ENCODE measurements at places on chromosomes 1 and 21.
A peak's percentile ranks its signal among the peaks of the same experiment; 100 is the strongest.

GRCh38 chr1:60281360-60281932 is 207.9 kb upstream of the C1orf87 start:
- peak; percentile 46 for DNase-seq
- no peaks in the 10 kb centered on the region for H3K36me3 ChIP-seq
- H3K27ac ChIP-seq: no peak overlapping the region

- no peak overlapping the region for H3K27ac ChIP-seq
- no peak overlapping the region for H3K4me3 ChIP-seq
- DNase-seq: peak; percentile 40
- peaks cover 8% of the 10 kb centered on the region for H3K27me3 ChIP-seq
- H3K4me1 ChIP-seq: no peaks in the 10 kb centered on the region
Measured at GRCh38 chr1:147723691-147724323, 36.6 kb downstream of the GJA5 start.

- no peaks in the 10 kb centered on the region for H3K36me3 ChIP-seq
- peak; percentile 29 for DNase-seq
- no peak overlapping the region for H3K4me3 ChIP-seq
- H3K27me3 ChIP-seq: peaks cover 5% of the 10 kb centered on the region
- H3K27ac ChIP-seq: no peak overlapping the region
- H3K4me1 ChIP-seq: peaks cover 20% of the 10 kb centered on the region
Measured at GRCh38 chr1:165114022-165114888, 242.3 kb downstream of the LMX1A start.

DNA sequence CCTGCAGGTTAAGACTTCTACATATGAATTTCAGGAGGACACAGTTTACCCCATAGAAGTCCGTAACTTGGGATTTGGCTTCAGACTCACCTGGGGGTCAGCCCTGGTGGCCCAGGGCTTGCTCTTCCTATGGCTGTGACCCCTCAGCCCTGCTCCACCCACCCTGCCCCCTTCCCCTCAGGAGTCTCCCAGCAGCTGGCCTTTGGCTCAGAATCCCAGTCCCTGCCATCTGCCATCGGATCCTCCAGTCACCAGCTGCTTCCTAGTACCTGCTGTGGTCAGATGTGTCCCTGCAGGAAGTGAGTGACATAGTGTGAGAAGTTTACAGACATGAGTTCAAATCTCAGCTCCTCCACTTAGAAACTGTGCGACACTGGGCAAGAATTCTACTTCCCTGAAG is 332.6 kb downstream of the NPHP4 start:
- no peak for DNase-seq
- no peak overlapping the region for H3K4me3 ChIP-seq
- no peaks in the 10 kb centered on the region for H3K4me1 ChIP-seq
- peaks cover 12% of the 10 kb centered on the region for H3K36me3 ChIP-seq

GRCh38 chr1:15758343-15758931 is at the start of gene FBLIM1:
Gene FBLIM1, plus strand, starts transcription at chr1:15758795. Its CDS starts 6,189 bp downstream, at chr1:15764984.
- H3K36me3 ChIP-seq: no peaks in the 10 kb centered on the region
- H3K4me1 ChIP-seq: peaks cover 48% of the 10 kb centered on the region
- no peaks in the 10 kb centered on the region for H3K27me3 ChIP-seq
- peak within 1 kb of the TSS; percentile 91 for H3K4me3 ChIP-seq

DNA sequence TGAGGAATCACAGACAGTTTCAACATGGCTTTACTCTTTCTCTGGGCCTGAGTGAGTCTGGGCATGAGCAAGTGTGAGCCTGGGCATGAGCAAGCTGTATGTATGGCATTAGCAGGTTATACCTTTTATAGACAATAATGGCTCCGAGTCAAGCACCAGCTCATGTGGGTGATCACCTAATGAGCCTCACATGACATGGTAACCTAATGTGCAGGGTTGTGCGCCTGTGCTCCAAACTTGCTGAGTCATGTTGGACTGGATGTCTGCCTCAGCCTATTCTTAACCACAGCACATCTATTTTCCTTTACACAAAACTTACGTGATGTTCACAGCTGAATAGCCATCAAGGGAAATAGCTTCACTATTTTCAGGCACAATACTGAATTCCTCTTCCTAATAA is 236.2 kb upstream of the NRIP1 start:
- H3K4me1 ChIP-seq: no peaks in the 10 kb centered on the region
- no peaks in the 10 kb centered on the region for H3K36me3 ChIP-seq
- no peak overlapping the region for H3K4me3 ChIP-seq
- no peak for DNase-seq

- H3K36me3 ChIP-seq: no peaks in the 10 kb centered on the region
- H3K4me1 ChIP-seq: no peaks in the 10 kb centered on the region
- no peak overlapping the region for H3K4me3 ChIP-seq
- no peak overlapping the region for H3K27ac ChIP-seq
Measured at GRCh38 chr21:41437729-41438128, 11.7 kb downstream of the MX1 start.

- H3K4me3 ChIP-seq: no peak overlapping the region
- H3K4me1 ChIP-seq: no peaks in the 10 kb centered on the region
- no peaks in the 10 kb centered on the region for H3K36me3 ChIP-seq
- no peak overlapping the region for H3K27ac ChIP-seq
Measured at GRCh38 chr1:107829036-107829770, 135.8 kb downstream of the VAV3 start.

DNA sequence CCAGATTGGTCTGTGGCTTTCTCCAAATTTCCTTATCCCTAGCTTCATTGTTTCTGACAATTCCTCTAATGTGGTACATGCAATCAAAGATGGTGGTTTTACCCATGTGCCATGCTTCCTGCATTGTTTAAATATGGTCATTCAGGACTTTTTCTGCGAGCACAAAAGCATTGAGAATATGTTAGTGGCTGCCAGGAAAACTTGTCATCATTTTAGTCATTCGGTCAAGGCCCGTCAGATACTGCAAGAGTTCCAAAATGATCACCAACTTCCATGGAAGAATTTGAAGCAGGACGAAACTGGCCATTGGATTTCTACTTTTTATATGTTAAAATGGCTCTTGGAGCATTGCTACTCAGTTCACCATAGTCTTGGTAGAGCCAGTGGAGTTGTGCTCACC is 3.7 kb downstream of the ZBED6 start:
- H3K27ac ChIP-seq: peak overlapping the region; percentile 36
- H3K27me3 ChIP-seq: peaks cover 5% of the 10 kb centered on the region
- peaks cover 59% of the 10 kb centered on the region for H3K4me1 ChIP-seq
- no peak for DNase-seq
- H3K4me3 ChIP-seq: peak overlapping the region; percentile 5

DNA sequence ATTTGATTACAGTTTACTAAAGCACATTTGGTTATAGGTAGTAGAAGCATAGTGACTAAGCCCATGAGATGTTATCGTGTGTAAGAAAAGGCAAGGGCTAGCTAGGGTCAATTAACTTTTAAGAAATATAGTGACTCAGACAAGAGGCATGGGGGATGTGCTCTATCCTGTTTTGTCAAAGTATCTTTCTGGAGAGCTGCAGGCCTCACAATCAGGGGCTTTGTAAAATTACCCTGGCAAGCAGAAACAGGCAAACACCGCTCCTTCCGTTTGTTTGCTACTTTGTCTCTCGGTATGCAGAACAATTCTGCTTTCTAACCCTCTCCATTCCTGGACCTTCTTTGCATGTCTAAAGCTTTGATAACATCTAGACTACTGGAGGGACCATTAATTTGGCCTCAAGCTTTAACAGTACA is 26.1 kb upstream of the ZNF697 start:
- no peaks in the 10 kb centered on the region for H3K36me3 ChIP-seq
- no peaks in the 10 kb centered on the region for H3K27me3 ChIP-seq
- H3K4me3 ChIP-seq: peak overlapping the region; percentile 88
- H3K4me1 ChIP-seq: peaks cover 51% of the 10 kb centered on the region
- H3K27ac ChIP-seq: peak overlapping the region; percentile 83

- no peaks in the 10 kb centered on the region for H3K27me3 ChIP-seq
- H3K27ac ChIP-seq: peak overlapping the region; percentile 15
- peaks cover 14% of the 10 kb centered on the region for H3K36me3 ChIP-seq
- H3K4me3 ChIP-seq: no peak overlapping the region
- DNase-seq: no peak
Measured at GRCh38 chr1:31020007-31020790, 45.3 kb downstream of the PUM1 start.

DNA sequence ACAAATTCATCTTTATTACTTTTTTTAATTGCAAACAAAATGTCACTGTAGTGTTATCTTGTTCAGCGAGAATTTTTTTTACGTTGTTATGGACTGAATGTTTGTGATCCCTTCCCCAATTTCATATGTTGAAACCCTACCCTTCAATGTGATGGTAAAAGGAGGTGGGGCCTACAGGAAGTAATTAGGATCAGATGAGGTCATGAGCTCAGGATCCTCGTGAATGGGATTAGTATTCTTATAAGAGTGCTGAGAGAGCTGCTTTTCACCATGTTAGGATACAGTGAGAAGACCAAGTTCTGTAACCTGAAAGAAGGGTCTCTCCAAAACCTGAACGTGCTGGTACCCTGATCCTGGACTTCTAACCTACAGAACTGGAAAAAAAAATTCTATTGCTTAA is 646.0 kb upstream of the TMPRSS15 start:
- no peaks in the 10 kb centered on the region for H3K4me1 ChIP-seq
- DNase-seq: no peak
- no peaks in the 10 kb centered on the region for H3K36me3 ChIP-seq
- no peak overlapping the region for H3K4me3 ChIP-seq

GRCh38 chr1:229666585-229666984 is 40.5 kb downstream of the URB2 start:
- DNase-seq: no peak
- 0 out of 2 replicates have a peak, but pooled peaks cover 1% of the 10 kb centered on the region for H3K36me3 ChIP-seq
- H3K4me3 ChIP-seq: no peak overlapping the region

All from HFFc6 (cell line).